CD8-positive, alpha-beta memory T cell (primary cell): ENCODE measurements at places on chromosomes 3 and 15. TPM values are rescaled to one million over a fixed set of nuclear protein-coding genes. Genes with fewer than 3 reads are reported as not detected.

DNA sequence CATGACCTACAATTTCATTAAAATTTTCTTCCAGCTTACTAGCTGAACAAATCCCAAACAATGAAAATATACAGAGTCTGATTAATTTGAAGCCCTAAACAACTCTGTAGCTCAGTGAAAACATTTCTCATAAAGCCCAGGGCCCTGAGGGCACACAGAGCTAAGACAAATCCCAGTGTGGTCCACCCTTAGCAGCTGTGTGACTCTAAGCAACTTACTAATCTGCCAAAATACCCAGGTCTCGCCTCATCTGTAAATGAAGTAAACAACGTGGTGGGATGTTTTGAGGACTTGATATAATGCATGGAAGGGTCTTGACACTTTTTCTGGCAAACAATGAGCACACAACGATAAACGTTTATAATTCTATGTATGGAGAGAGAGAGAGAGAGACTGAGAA is 158.4 kb downstream of the FHIT start:
- no peak overlapping the region for H3K27ac ChIP-seq
- H3K4me1 ChIP-seq = no peaks in the 10 kb centered on the region
- no peaks in the 10 kb centered on the region for H3K36me3 ChIP-seq

GRCh38 chr15:44066211-44066827 is 128.8 kb downstream of the FRMD5 start:
- H3K4me1 ChIP-seq = no peaks in the 10 kb centered on the region
- DNase-seq = peak; percentile 38
- H3K27me3 ChIP-seq = no peaks in the 10 kb centered on the region
- H3K27ac ChIP-seq = no peak overlapping the region
- H3K36me3 ChIP-seq = no peaks in the 10 kb centered on the region
- H3K4me3 ChIP-seq = no peak overlapping the region

Gene TGM4
- total RNA-seq = not detected

Gene PRR20G
- total RNA-seq = not detected

Gene NANOGP8
- total RNA-seq = not detected

Gene IQCF5
- total RNA-seq = not detected

DNA sequence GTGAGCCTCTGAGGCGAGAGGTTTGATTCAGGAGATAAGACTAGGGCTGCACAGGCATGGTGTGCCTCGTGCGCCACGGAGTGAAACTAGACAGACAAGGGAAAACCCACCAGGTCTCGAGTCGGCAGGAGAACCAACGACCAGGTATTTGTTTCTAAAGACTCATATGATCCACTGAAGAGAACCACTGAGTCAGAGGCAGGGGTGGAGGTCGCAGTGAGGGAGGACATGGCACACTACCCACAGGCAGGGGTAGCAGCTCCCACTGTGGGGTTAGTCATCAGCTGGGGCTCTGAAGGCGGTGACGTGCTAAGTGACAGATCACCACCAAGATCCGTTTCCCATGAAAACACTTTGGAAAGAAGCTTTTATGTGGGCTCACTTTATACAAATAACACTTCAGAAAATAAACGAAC is 45.7 kb downstream of the CHSY1 start:
- H3K36me3 ChIP-seq = no peaks in the 10 kb centered on the region
- peaks cover 35% of the 10 kb centered on the region for H3K4me1 ChIP-seq
- no peaks in the 10 kb centered on the region for H3K27me3 ChIP-seq
- peak; percentile 23 for DNase-seq
- peak overlapping the region; percentile 10 for H3K27ac ChIP-seq
- no peak overlapping the region for H3K4me3 ChIP-seq

DNA sequence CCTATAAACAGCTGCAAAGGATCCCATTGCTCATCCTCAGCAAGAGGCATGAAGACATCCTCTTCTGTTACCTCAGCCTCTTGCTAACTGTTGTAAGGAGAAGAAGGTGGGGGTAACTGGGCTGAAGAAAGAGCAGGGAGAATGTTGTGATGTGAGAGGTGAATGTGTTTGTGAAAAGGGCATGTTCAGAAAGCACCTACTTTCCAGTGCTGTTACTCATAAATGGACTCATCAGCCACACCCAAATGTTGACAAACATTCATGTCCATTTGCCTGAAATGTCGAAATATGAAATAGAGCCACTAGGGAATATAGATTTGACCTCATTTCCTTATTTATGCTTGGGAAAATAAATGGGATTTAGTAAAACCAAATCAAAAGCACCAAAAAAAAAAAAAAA is 12.6 kb downstream of the SLC24A1 start:
- H3K36me3 ChIP-seq = no peaks in the 10 kb centered on the region
- H3K4me1 ChIP-seq = peaks cover 13% of the 10 kb centered on the region
- DNase-seq = no peak
- no peak overlapping the region for H3K27ac ChIP-seq

Gene GOLGA8S
- total RNA-seq = not detected

GRCh38 chr3:40718681-40719080 is 193.9 kb downstream of the ZNF621 start:
- no peak overlapping the region for H3K4me3 ChIP-seq
- H3K36me3 ChIP-seq = no peaks in the 10 kb centered on the region
- H3K4me1 ChIP-seq = no peaks in the 10 kb centered on the region
- H3K27me3 ChIP-seq = no peaks in the 10 kb centered on the region

Gene KIF15
- total RNA-seq = 23.6 TPM

DNA sequence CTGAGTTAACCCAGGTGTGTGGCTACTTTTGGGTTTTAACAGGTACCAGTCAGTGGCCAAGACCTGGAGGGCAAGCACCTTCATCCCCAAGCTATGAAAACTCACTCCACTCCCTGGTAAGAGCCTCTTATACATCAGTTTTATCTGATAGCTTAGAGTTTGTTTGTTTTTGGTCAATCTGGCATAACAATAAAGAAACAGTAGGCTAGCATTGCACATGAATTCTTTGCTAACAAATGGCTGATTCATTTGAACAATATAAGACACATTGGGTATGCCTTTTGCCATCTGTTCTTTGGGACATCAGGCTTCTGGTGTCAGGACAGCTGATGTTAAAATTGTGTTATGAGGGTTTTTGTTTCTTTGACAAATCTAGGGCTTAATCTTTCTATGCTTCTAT is 125.0 kb upstream of the CGNL1 start:
- H3K27me3 ChIP-seq = no peaks in the 10 kb centered on the region
- H3K36me3 ChIP-seq = peaks cover 7% of the 10 kb centered on the region
- H3K4me3 ChIP-seq = no peak overlapping the region

DNA sequence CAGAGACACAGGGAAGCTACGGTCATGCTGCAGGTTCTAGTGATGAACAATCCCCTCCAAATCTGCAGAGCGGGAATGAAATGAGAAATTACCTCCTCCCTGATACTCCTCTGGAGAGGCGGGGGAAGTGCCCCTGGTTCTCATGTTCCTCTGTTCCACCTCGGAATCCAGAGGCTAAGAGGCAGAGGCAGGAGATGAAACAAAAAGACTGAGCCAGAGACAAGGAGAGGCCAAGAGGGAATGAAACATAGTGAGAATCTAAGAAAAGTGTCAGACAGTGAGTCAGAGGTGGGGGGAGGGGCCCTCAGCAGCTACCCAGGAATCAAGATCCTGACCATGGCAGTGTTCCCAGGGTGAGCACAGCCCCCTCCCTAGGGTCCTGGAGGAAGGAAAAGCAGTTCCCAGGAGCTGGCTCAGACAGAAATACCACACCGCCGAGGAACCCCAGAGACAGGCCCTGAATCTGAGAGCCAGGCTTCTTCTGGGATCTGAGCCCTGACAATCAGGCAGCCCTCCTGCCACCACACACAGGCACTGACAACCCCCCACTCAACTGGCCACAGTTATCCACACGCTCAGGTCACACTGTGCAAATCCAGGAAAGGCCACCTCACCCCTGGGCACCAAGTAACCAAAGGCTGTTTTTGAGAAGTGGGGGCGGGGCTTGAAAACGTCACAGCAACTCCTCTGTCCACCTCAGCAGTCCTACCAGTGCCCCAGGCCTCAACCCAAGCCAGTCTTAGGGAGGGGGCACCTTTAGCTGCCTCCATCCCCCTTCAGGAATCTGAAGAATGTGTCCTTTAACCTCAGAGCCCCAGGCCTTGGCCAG is 2.4 kb downstream of the CSRNP1 start:
- H3K27ac ChIP-seq = peak overlapping the region; percentile 95
- no peaks in the 10 kb centered on the region for H3K27me3 ChIP-seq
- H3K36me3 ChIP-seq = peaks cover 7% of the 10 kb centered on the region
- H3K4me1 ChIP-seq = peaks cover 67% of the 10 kb centered on the region
- H3K4me3 ChIP-seq = peak overlapping the region; percentile 80

DNA sequence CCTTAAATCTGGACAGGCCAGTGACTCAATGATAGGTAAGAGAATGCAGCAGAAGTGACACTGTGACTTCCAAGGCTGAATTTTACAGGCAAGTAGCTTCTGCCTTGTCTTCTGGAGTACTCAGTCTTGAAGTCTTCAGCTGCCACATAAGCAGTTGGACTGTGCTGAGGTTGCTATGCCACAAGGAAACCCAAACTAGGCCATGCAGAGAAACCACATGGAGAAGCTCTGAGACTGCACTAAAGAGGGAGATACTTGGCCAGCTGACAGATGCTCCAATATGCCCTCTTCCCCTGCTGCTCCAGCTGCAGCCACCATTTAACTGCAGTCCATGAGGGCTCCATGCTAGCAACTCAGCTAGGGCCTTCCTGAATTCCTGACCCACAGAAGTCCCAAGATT is 119.4 kb upstream of the GADL1 start:
- no peaks in the 10 kb centered on the region for H3K4me1 ChIP-seq
- H3K27ac ChIP-seq = no peak overlapping the region
- H3K4me3 ChIP-seq = no peak overlapping the region
- no peaks in the 10 kb centered on the region for H3K27me3 ChIP-seq
- H3K36me3 ChIP-seq = no peaks in the 10 kb centered on the region
- DNase-seq = no peak

DNA sequence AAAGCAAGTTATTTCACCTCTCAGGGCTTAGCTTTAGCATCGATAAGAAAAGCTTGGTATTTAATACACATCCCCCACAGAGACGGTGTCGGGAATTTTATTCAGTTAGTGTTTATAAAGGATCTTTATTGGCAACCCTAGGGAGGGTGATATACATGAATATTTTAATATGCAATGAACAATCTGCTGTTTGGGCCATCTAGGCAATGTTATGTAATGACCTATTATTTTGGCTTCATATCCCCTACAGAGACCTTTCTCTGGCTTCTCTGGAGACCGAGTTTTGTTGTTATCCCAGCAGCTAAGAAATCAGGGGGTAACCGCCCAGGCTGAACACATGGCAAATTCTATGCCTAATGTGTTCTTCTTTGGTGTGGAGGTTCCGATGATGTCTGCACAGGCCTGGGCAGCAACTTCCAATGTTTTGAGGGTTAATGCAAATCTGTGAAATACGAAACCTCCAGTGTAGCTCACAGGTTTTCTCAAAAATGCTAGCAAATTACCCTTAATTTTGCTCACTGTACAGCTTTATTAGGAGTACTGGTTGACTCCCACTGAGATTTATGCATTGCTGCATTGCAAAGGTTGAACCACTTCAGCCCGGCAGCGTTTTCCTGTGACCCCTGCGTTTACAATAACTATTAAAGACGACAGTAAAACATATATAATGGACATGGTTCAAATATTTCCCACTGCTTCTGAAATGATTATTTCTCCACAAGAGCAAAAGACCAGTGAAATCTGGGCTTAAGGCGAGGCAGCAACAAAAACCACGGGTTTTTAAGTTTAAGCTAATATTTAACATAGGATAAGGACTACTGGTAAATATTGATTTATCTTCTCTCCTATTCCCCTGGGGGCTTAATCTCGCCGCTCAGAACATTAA is 298.3 kb upstream of the NR2E3 start:
- no peaks in the 10 kb centered on the region for H3K4me1 ChIP-seq
- H3K27me3 ChIP-seq = no peaks in the 10 kb centered on the region
- H3K27ac ChIP-seq = no peak overlapping the region
- no peak overlapping the region for H3K4me3 ChIP-seq
- no peaks in the 10 kb centered on the region for H3K36me3 ChIP-seq
- DNase-seq = no peak

GRCh38 chr3:128945041-128945877 is 48.6 kb downstream of the CFAP92 start:
- H3K36me3 ChIP-seq = no peaks in the 10 kb centered on the region
- H3K4me3 ChIP-seq = no peak overlapping the region
- H3K4me1 ChIP-seq = no peaks in the 10 kb centered on the region
- H3K27ac ChIP-seq = no peak overlapping the region
- DNase-seq = no peak

DNA sequence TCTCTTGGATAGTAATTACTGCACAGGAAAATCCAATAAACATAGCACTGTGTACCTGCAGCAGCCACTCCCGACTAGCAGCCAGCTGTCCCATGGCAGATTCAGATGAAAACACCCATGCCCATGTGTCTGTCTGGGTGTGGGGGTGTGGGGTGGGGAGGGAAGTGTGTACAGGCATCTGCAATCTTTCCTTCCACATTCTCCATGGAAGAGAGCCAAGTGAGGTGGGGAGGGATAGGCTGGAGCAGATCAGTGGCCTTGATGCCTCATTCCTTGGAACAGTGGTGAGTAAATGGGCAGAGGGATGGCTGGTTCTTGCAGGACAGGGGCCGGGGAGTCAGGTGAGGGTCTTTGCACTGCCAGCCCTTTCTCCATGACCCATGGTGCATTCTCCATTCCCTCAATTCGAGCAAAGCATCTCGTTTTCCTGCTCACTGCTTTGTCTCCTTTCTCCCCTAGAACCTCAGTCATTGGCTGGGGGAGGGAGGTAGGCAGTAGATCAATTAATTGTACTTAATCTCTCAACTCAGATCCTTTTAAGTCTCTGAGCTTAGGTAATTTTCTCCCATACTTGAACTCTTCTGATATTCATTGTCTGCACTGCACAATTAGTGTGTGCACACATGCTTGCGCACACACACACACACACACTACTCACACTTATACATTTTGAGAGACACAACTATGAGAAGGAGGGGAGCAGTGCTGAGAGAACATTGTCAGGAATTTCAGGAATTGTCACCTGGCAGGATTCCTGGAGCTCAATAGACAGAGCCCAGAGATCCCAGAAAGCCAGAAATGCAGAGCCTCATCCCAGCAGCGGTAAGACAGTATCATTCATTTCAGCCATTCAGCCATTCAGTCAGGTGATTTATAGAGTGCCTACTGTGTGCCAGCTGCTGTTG is 31.9 kb downstream of the PDIA5 start:
- no peak overlapping the region for H3K4me3 ChIP-seq
- no peak for DNase-seq
- H3K36me3 ChIP-seq = peaks cover 2% of the 10 kb centered on the region
- H3K27me3 ChIP-seq = no peaks in the 10 kb centered on the region

DNA sequence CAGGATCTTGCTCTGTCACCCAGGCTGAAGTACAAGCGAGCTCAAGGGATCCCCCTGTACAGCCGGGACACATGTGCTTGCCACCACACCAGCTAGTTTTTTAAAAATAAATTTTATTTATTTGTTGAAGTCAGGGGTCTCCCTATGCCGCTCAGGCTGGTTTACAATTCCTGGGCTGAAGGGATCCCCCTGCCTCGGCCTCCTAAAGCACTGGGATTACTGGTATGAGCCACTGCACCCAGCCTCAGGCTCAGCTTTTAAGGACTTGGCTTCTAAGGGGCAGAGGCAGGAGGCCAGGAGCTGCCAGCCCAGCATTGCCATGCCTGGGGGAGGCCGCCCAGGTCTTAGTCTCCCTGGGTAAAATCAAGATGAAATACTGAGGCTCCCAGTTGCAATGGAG is 37.3 kb downstream of the HCN4 start:
- H3K4me1 ChIP-seq = no peaks in the 10 kb centered on the region
- no peaks in the 10 kb centered on the region for H3K36me3 ChIP-seq
- H3K4me3 ChIP-seq = no peak overlapping the region
- no peaks in the 10 kb centered on the region for H3K27me3 ChIP-seq
- no peak for DNase-seq

Gene GOLGA8T
- not detected for total RNA-seq

Gene TMCO5A
- not detected for total RNA-seq

- peaks cover 7% of the 10 kb centered on the region for H3K36me3 ChIP-seq
- H3K4me3 ChIP-seq = no peak overlapping the region
- peaks cover 92% of the 10 kb centered on the region for H3K4me1 ChIP-seq
- DNase-seq = no peak
- no peaks in the 10 kb centered on the region for H3K27me3 ChIP-seq
- no peak overlapping the region for H3K27ac ChIP-seq
Measured at GRCh38 chr3:71484047-71484446, 99.5 kb downstream of the FOXP1 start.

Gene DISP2
- 1.1 TPM for total RNA-seq
